ENCODE measurements at places on chromosomes 1 and 21.

DNA sequence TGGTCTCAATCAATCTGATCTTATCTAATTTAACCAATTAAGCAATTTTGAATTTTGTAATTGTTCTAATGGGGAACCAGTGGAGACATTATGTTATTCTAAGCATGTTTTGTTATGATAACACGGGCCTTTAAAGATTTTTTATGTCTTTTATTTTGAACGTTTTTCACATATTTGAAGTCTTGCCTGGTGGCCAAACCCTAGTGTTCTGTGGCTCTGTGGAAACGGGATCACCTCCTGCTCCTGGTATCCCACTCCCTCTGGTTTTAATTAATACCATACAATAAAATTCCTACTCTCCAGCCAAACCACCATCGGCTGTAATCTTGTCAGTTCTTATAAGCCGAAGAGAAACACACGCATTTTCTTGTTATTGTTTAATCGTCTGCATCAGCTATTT lies 22.9 kb upstream of the LMO4 start:
- no peak for DNase-seq

DNA sequence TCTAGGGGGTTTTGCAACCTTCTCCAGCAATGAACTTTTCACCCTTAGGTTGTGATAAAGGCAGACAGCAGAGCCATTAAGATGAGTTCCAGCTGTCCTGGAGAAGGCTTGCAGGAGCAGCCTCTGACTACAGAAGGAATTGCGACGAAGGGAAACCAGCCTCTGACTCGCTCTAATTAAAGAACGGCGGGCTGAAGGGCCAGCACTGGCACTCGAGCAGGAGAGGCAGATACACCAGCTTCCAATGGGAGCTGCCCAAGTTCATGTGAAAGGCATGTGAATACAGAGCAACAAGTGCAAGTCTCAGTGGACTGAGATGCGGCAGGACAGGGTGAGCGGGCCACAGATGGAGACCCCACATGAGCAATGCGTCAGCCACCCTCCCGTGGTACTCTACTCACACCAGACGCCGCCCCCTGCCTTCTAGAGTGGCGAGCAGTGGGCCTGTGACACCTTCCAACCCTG lies 15.7 kb downstream of the RCC2 start:
- no peak for DNase-seq

GRCh38 chr1:234659538-234659937 lies 49.6 kb upstream of the IRF2BP2 start:
- no peak for DNase-seq

GRCh38 chr1:202016022-202016810 lies 5.8 kb downstream of the ELF3 start:
- no peak for DNase-seq

DNA sequence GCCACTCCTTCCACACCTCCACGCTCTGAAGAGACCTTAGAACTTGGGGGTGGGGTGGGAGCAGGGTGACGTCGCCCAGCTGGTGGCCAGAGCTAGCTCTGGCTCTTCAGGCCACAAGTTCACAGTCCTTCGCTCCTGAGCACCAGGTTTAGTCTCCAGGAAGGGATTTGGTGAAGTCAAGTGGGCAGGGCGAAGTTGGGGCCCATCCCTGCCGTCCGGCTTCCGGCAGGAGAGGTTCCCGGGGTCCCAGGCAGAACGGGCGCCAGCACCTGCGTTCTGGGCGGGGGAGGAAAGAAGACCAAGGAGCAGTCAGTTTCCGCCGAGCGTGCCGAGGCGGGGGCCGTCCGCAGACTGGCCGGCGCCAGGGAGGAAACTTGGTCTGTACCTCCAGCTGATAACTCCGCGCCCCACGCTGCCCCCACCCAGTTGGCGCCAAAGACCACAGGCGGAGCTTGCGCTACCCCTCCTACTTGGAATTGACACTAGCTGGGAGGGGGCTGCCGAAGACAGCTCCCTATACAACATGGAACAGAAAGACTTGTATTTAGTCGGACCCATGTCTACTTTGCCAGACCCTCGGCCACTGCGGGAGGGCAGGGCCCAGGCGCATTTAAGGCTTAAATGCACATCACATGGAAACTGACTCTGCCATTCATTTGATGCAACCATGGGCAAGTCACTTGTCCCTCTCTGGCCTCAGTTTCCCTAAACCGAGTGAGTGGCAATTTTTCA lies 995 bp downstream of the ID3 start:
- DNase-seq, result no peak

GRCh38 chr1:154614247-154614646 lies 6.3 kb upstream of the ADAR start:
- DNase-seq, result no peak

DNA sequence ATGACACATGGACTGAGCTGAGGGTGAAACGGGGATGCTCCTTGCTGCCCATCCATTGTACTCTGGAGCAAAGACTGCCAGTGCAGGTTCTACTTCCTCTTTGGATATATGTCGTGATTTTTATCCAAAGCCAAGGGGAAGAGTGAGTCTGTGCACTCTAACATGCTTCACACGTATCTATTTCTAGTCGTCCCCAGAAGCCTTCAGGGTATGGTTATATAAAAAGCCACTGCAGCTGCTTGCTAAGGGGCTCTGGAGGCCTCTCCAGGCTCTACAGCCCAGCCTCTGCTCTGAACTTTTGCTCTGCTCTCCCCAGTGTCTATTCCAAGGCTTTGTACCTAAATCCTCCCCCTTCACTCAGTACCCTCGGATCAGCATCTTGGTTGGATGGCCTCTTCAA lies 20.1 kb downstream of the PAFAH2 start:
- DNase-seq, result no peak

All from activated CD8-positive, alpha-beta memory T cell treated with anti-CD3 and anti-CD28 coated beads for 48 hours (primary cell).